ENCODE measurements at places on chromosomes 12 and 14.

GRCh38 chr14:80212023-80212397, 706 bp upstream of the DIO2 start:
- DNase-seq: no peak

DNA sequence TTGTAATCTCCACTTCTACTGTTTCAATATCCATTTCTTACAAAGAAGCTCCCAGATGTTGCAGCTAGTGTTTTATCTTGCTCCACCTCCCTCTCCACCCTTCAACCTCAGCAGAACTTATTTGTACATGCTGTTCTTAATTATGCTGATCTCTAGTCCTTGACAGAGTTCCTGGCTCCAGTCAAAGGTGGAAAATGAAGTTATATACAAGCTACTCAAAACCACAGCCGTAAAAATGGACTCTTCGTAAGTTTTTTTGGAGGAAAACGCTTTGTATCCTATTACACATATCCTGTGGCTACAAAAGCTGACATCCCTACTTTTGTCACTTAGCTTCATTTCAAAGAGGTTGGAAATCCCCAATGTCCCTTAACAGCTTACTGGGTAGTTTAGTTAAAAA, 1.3 kb downstream of the CLEC1A start:
- DNase-seq: no peak

DNA sequence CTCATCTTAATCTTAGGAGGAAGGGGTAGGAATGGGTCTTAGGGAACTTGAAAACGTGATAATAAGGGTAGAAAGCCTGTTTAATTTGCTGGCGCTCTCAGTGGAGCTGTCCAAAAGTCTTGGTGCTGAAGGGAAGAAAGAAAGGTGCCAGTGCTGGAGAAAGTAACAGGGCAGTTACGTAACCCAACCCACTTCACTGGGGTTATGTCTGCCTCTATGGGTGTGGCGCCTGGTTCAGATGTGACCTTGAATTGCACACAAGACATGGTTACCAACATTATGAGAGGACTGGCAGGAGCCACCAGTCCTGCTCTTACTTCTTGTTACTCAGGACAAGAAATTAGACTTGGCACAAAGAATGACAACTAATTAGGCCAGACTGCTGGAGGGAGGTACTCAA, 18.6 kb upstream of the GPATCH2L start:
- DNase-seq: no peak

- no peak for DNase-seq
These were observed 24.9 kb downstream of the CCDC88C start for GRCh38 chr14:91392623-91393303.

DNA sequence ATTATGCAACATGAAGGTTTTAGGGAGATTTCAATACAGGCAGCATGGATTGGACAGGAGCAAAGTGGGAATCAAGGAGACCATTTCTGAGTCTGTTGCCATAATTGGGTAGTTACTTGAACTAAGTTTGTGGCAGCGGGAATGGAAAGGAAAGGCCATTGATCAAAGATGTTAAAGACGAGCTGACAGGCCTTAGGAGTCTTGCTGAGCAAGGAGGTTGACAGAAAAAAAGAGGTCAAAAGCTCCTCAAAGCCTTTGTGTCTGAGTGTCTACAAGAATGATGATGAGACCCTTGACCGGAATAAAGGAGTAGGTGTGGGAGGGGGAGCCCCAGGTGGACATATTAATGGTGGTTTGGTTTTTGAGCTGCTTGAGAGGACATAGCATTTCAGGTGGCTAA, 9.4 kb downstream of the PLEKHA5 start:
- no peak for DNase-seq

- DNase-seq: no peak
These were observed 326.1 kb downstream of the CACNA1C start for GRCh38 chr12:2378835-2379330.

- no peak for DNase-seq
These were observed 23.5 kb upstream of the AMN start for GRCh38 chr14:102898776-102899515.

GRCh38 chr12:121934309-121934664, 15.9 kb downstream of the CFAP251 start:
- DNase-seq: no peak

DNA sequence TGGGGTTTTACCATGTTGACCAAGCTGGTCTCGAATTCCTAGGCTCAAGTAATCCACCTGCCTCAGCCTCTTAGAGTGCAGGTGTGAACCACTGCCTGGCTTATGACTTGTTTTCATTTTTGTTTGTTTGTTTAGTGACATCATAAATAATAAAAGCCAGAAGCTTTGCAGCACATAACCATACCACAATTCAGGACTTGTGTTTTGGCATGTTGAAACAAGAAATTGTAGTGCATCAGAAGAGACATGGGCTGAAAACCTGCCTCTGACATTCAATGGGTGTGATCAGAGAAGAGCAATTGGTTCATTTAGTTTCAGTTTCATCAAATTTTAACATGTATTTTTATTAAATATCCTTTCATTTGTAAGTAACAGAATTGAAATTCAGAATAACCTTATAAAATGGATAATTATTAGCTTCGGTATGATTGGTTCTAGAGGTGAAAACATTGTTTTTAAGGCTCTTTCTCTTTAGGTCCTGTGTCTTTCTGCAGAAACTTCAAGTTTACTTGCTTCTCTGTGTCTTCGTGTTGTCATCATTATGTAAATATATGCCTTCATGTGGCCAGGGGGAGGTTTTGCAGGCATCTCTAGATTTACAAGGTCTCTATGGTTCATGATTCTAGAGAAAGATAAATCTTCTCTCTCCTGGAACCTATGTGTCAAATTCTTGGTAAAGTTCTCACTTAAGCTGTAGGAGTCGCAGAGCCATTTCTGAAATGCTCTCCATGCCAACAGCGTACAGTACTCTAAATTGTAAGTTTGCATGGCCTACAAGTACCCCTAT, 312.0 kb downstream of the KCNC2 start:
- no peak for DNase-seq

DNA sequence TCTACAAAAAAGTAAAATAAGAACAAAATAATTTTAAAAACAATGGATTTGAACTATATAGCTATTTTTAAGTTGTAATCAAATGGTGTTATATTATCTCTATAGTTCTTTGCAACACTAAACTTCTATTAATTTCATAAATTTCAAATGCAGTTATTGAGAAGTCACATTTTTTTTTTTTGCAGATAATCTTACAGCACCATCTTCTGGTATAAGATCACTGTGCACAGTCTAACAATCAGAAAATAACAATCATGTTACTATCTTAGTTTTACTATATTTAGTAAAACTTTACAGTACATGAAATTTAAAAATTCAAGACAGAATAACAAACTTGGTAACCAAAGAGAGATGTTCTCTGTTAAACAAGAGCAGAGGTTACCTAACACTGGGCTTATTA, 40.6 kb downstream of the GXYLT1 start:
- no peak for DNase-seq

- no peak for DNase-seq
These were observed 27.5 kb upstream of the IRF2BPL start for GRCh38 chr14:77055981-77056380.

DNA sequence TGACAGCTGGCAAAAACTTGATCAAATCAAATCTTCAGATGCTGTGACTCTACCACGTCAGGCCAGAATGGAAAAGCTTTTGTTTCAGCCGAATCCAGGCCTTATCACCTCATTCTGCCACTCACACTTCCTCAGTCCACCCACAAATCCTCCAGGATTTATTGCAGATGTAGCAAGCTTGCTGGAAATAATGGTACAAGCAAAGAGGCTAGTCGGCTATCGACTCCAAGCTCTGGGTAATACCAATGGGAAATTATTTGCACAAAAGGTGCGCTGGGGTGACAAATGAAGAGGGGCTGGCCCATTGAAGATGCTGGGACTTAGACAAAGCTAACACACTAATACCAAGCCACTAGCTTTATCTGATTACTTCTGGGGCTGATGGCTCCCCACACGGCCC, 250.5 kb downstream of the ASCL1 start:
- no peak for DNase-seq

GRCh38 chr12:117226505-117226904, 36.2 kb upstream of the FBXO21 start:
- no peak for DNase-seq

- no peak for DNase-seq
These were observed 258.6 kb downstream of the IPO8 start for GRCh38 chr12:30437044-30437443.

GRCh38 chr14:33839193-33840076, 111.4 kb downstream of the EGLN3 start:
- peak; percentile 31 for DNase-seq

DNA sequence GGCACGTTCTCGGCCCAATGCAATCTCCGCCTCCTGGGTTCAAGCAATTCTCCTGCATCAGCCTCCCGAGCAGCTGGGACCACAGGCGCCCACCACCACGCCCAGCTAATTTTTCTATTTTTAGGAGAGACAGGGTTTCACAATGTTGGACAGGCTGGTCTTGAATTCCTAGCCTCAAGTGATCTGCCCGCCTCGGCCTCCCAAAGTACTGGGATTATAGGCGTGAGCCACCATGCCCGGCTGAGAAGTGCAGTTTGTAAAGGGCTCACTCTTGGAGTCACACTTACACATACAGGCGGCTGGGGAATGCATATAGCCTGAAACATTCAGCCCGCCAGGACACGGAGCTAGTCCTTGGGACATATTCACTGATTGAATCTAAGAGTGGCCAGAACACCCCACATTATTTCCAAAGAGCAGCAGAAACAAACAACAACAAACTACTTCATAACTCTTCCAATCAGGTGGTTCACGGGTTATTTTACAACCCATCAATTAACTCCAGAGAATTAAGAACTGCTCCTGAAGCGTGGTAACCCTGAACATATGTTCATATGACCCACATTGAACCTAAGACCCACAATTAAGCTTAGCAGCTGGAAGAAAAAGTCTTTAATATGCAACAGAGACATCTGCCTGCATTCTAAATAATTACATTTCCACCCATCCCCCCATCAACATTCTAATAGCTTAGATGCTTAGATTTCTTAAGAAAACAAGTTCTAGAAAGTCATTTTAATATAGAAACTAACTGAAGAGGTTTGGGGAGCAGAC, 49.2 kb downstream of the SSH1 start:
- no peak for DNase-seq

GRCh38 chr14:61746881-61747280, 15.3 kb upstream of the SNAPC1 start:
- no peak for DNase-seq

DNA sequence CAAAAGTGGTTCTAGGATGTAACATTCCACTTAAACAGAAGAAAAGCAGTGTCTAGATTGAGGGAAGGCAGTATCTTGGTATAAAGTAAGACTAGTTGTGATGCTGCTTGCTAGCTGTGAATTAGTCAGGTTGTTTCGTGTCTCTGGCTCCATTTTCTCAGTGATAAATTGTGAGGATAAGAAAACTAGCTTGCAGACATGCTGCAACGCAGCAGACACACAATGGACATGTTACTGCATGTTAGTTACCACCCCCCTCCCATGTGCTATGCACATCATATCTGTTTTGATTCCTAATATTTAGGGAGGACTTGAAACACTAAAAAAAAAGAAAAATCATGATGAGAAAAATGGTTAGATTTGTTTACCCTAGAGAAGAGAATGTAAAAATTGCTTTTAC, 2.9 kb downstream of the CCNK start:
- DNase-seq: no peak

GRCh38 chr12:89319122-89319521, 33.2 kb downstream of the DUSP6 start:
- no peak for DNase-seq

- no peak for DNase-seq
These were observed 83.5 kb downstream of the TTC7B start for GRCh38 chr14:90732718-90733117.

- DNase-seq: no peak
These were observed 53.2 kb downstream of the DACT1 start for GRCh38 chr14:58690801-58691516.

DNA sequence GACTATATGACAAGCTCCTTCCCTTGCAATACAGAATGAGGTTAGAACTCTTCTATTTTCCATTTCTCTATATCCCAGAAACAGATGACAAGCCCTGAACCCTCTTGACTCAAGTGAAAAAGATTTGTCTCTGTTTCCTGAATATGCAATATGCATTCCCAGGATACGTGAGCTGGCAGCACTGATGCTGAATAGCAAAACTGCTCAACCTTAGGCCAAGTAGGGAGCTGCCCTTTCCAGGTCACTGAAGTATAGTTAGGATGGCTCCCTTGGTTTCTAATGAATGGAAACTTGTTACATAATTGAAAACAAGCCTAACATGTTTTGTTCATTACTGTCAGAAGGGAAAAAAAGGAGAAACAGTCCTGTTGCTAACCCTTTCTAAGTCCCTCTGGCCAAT, 47.9 kb upstream of the PLEKHG7 start:
- no peak for DNase-seq

GRCh38 chr14:52348776-52349175, 34.7 kb downstream of the PTGER2 start:
- DNase-seq: no peak

DNA sequence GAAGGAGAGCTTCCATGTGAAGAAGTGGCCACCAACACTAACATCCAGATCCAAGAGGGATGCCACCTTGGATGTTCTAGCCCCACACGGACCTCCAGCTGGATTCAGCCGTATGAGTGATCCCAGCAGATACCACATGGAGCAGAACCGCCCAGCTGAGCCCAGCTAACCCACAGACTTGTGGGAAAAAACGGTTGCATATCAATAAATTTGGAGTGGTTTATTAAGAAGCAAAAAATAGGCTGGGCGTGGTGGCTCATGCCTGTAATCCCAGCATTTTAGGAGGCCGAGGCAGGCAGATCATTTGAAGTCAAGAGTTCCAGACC, 11.9 kb upstream of the IFT81 start:
- no peak for DNase-seq

DNA sequence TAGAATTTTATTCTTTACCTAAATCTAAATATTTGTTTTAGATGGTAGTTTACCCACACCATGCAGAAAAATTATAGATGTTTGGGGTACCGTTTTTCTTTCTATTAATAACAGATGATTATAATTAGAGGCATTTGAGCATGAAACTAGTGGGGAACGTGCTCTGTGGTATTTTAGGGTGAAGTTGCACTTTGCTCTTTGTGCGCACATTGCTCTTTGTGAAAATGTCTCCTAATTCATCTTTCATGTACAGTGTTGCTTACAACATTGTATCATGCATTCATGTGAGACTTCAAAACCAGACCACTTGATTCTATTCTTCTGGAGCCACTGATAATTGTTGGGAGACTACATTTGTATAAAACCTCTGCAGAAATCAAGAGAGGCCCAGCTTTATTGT, 449.1 kb upstream of the RGS6 start:
- DNase-seq: no peak

GRCh38 chr14:42504433-42504832, 897.8 kb downstream of the LRFN5 start:
- DNase-seq: no peak

GRCh38 chr12:130194154-130194553, 31.9 kb downstream of the FZD10 start:
- no peak for DNase-seq

DNA sequence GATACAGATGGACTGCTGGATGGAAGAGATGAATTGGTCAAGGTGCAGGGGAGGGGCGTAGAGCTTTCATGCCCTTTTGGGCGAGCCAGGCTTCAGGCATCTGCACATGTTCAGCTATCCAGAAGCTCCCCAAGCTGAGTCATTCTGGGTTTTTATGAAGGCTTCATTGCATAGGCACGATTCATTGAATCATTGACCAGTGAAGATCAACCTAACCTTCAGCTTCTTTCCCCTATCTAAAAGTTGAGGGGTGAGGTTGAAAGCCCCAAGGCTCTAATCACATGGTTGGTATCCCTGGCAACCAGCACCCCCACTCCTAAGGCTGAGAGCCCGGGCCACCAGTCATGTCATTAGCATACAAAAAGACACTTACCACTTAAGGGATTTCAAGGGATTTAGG, 36.3 kb downstream of the RPS29 start:
- no peak for DNase-seq
